NCI-H345 (cell line): ENCODE measurements at places on chromosomes 2 and 18.

- DNase-seq, result no peak
These were observed 853.5 kb upstream of the SALL3 start for GRCh38 chr18:78126106-78126505.

DNA sequence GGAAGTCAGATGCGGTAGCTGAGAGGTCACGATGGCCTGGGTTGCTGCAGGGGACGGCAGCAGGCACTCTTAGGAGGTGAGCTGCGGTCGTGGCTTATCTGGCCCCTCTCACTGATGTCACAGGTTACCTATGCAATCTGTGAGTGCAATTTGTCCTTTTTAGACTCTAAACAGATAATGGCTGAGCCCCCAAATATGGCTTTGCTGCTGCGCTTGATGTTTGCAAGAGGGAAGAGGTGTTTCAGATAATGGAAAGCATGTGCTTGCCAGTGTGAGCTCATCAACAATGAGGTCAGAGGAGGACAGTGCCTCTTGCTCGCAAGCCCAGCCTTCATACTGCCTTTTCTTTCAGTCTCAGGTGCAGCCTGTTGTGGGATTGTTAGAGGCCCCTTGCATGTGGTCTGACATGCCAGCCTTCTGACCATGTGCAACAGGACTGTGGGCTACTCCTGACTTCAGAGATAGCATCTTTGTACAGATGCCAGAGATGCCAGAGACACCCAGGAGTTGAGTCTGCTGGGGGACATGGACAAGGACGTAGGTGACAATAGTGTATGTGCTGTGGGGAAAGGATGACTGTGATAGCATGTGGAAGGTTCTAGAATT is 151.3 kb downstream of the TANC1 start:
- DNase-seq, result no peak

DNA sequence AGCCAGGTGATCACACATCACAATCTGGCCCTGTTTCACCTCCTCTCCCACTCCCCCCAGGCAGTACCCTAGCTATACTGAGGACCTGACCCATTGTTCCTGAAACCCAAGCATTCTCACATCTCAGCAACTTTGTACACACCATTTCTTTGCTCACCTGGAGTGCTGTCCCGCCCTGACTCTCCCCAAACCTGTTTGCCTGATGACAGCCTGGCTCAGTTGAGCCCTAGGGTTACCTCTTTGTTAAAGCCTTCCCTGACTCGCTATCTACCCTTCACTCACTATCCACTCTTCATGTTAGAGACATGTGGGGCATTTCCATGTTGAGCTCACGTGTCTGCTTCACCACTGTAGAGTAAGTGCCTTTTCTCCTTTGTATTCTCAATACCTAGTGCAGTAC is 49.1 kb downstream of the GREB1L start:
- peak; percentile 6 for DNase-seq

DNA sequence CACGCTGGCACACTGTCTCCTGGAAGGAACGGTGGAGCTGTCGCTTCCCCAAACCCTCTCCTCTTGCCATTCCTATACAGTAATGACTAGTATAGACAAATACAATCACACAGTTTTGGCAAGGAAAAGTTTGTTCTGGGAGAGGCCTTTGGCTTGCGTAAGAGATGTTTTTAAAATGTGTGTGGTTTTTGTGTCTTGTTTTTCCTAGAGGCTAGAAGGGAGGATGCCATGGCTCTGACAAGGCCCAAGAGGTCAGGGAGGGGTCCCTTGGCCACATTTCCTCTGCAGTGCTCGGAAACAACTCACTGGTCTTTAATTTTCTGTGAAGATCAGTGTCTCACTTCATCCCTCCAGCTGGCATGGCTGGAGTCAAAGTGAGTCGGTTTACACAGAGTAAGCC is 195.9 kb downstream of the SH3RF3 start:
- DNase-seq, result no peak

DNA sequence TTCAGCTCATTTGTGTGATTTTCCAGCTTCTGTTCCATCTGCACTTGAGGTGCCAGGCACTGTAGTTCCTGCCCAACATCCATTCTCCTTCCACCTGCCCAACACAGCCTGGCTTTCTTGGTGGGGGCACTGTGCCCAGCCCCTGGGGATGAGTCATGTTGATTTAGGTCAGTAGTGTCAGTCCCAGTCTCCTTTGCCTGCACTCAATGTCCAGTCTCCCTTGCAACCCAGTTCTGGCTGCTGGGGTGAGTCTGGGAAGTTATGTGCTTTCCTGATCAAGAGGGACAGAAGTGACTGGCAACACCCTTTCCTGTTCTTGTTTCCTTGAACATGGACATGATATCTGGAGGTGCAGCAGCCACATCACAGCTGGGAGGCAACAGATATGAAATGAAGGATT is 1.5 kb upstream of the ASB18 start:
- DNase-seq, result no peak

- no peak for DNase-seq
These were observed 120.9 kb upstream of the SMIM21 start for GRCh38 chr18:75548353-75548905.

GRCh38 chr2:100767224-100767653 is 52.7 kb upstream of the NPAS2 start:
- DNase-seq, result no peak

DNA sequence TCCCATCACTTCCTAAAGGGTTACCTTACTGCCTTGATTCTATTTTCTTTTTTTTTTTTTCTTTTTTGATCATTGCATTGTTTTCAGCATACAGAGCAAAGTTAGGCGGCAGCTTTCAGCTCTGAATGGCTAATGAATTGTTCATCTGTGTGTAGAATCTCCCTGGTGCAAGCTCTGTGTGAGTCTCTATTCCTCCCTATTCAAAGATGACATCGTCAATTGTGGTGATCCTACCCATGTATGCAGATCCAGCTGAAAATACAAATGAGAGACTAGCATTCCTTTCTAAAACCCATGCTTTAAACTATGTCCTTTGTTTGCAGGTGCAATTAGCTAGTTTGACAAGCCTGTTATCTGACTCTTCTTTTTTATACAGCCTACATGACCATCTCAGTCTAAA is 539.0 kb downstream of the ARHGAP15 start:
- DNase-seq, result peak; percentile 38

DNA sequence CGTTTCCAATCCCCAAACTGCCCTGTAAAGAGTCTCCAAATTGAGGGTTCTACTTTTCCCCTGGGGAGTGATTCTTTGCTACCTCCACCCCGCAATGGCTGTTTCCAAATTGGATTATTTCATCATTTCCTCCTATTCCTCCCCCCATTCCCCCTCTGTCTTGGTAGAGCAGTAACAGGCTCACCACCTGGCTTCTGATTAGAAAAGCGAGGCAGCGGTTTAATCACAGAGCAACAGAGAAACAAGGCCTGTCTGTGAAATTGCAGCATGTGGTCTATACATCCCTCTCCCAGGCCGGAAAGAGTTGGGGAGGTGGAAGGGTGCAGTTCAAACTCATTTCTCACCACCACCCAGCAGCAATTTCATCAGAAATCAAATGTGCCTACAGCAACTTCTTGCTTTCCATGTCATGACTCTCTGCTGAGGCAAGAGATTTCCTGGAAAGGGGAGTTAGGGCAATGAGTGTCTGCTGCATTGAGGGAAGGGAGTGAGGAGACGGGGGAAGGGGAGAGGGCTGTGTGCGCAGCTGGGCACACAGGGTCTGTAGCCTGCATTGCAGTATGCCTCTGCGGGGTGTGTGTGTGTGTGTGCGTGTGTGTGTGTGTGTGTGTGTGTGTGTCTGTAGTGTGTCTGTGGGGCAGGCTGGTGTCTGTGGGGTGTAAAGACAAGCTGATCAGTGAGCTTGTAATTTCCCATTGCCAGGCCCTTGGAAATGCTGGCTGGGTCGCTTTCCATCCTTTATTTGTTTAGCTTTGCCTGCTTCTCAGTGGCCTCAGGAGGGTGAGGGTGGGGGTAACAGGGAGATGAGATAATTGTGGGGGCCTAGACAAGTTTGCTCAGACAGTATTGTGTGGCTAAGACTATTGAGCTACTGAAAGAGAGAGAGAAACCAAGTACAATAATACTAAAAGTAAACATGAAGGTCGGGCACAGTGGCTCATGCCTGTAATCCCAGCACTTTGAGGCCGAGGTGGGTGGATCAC is 13.5 kb upstream of the IGFBP2 start:
- no peak for DNase-seq

- DNase-seq, result peak; percentile 20
These were observed 66.9 kb upstream of the SMAD2 start for GRCh38 chr18:47997338-47997780.

GRCh38 chr2:219574484-219575311 is 2.6 kb downstream of the INHA start:
- peak; percentile 30 for DNase-seq

DNA sequence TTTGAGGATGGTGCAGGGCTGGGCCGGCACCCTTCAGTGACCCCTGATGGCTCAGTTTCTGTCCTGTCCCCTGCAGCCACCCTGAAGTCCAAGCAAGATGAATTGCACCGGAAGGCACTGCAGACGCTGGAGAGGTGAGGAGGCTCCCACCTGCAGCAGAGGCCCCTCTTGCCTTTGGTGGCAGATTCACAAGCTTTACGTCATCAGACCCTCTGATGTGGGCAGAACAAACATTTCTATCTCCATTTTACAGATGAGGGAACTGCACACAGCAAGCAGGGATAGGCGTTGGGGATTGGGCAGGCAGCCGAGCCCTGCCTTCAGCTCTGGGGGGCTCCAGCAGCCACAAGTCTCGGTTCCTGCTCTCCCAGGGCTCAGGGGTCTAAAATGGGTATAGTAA is 107.7 kb upstream of the MCFD2 start:
- no peak for DNase-seq

DNA sequence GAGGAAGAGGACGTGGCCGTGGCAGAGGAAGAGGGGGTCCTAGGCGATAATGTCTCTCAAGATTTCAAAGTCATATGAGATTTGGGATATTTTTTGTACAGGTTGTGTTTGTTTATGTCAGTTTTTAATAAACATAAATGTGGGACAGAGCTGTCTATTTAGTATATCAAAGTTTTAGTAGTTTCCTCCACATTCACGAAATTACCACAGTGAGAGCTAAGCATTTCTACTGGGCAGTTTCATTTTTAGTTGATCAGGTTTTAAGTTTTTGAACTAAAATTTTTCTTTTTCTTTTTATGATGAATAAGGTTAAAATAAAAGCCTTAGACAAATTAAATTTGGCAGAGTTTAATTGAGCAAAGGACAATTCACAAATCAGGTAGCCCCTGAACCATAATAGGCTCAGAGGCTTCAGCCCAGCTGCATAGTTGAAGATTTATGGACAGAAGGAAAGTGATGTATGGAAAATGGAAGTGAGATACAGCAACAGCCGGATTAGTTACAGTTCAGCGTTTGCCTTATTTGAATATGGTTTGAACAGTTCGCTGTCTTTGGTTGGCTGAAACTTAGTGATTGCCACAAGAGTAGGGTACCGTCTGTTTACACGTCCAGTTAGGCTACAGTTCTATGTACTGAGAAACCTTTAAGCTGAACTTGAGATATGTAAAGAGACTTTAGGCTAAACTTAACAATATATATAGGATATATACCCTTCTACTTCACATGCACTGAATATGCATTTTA is 17.1 kb downstream of the SNRPD1 start:
- no peak for DNase-seq

GRCh38 chr18:12608301-12608700 is 49.6 kb downstream of the SPIRE1 start:
- DNase-seq, result no peak

- no peak for DNase-seq
These were observed 53.0 kb downstream of the REEP1 start for GRCh38 chr2:86284401-86284841.
